ENCODE measurements at places on chromosomes 3 and 15.

GRCh38 chr15:36707884-36708435 lies 128.5 kb downstream of the CDIN1 start:
- DNase-seq = no peak

GRCh38 chr15:22241451-22241850 lies 161.1 kb downstream of the OR4M2 start:
- DNase-seq = no peak

- no peak for DNase-seq
These were observed 32.0 kb upstream of the RYK start for GRCh38 chr3:134282659-134283047.

DNA sequence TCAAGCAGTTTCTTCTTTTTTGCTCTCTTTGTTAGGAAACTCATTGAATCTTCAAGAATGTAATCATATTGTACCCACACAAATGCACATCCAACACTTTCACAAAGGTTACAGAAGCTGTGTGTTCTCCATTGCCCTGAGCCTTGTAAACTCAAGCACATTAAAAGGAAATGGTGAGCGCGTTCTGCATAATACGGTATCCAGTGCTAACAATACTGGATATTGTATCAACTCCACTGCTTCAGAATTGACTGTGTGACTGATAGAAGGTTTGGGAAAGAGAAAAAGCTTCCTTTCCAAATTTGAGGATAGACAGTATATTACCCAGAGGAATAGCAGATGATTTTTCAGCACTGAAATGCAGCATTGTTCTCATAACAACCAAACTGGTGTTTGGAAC lies 268.9 kb upstream of the RBMS3 start:
- no peak for DNase-seq

DNA sequence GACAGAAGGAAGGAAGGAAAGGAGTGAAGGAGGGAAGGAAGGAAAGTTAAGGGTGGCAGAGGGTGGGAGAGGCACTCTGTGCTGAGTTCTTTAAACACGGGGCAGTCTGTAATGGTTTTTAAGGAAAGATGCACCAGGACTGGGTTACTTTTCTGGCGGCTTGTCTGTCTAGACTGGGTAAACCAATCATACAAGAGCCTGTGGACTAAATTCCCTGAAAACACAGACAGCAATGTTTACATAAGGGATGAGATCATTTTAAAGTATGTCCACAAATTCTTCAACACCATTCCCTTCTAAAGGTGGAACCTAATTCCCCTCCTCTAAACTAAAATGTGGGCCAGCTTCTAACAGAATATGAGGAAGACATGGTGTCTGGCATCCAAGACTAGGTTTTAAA lies 235.5 kb upstream of the IGF1R start:
- no peak for DNase-seq

GRCh38 chr15:95449230-95449628 lies 881.3 kb upstream of the NR2F2 start:
- DNase-seq = no peak

- DNase-seq = no peak
These were observed 7.3 kb downstream of the ARL6IP5 start for GRCh38 chr3:69092030-69092516.

GRCh38 chr3:188529228-188529627 lies 375.3 kb downstream of the LPP start:
- DNase-seq = no peak
